ENCODE measurements at places on chromosomes 4 and X.

DNA sequence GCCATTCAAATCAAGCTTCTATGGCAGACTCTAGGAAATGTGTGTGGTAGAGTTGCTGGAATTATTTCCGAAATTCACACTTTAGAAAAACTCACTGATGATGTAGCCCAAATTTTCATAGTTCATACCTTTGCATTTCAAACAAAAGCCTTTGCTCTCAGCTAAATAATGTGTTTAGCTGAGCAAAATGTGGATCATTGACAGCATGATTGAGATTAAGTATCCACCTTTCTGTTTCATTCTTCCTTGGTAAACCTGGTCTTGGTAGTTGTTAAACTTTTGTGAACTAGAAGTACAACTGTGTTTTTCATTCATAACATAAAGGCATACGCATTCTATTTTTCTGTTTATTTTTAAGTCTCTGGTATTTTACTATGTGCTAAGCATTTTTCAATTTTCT lies 7.2 kb downstream of the PCDH7 start:
- DNase-seq = no peak

GRCh38 chr4:40200875-40201801 lies 4.3 kb downstream of the RHOH start:
- no peak for DNase-seq

- peak; percentile 7 for DNase-seq
These were observed 62.8 kb downstream of the PPP1R2C start for GRCh38 chrX:42714981-42715700.

- DNase-seq = no peak
These were observed 17.4 kb upstream of the PDCL2 start for GRCh38 chr4:55609393-55609866.

- no peak for DNase-seq
These were observed 52.4 kb downstream of the DLG3 start for GRCh38 chrX:70497026-70497425.

GRCh38 chr4:2255501-2256155 lies 6.3 kb downstream of the MXD4 start:
- DNase-seq = no peak

GRCh38 chrX:41952102-41952501 lies 28.7 kb upstream of the CASK start:
- no peak for DNase-seq

DNA sequence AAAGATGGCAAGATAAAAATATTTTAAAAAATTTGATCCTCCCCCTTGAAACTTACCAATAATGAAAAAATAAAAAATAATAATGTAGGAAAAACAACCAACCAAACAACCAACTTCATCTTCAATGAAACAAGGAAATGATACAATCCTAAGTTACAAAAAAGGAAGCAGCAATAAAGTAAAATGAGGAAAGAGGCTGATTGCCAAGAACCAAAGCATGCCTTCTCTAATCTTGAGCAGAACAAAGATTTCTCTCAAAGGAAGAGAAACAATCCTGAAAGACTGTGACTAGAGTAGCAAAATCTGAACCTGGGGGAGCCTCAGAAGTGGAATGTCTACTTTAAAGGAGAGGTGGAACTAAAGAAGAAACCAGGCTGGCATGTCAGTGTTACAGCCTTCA lies 10.9 kb upstream of the WDFY3 start:
- DNase-seq = no peak

GRCh38 chr4:2591189-2591588 lies 54.7 kb downstream of the FAM193A start:
- DNase-seq = no peak

DNA sequence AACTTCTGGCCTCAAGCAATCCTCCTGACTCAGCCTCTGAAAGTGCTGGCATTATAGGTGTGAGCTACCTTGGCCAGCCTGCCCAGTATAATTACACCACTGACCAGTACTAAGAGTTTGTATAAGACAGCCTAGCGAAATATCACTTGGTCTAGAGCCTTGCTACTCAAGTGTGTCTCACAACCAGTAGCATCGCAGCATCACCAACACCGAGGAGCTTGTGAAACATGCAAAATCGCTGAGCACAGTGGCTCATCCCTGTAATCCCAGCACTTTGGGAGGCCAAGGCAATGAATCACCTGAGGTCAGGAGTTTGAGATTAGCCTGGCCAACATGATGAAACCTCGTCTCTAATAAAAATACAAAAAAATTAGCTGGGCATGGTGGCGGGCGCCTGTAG lies 102.0 kb upstream of the GATB start:
- no peak for DNase-seq

- no peak for DNase-seq
These were observed 103.7 kb upstream of the BMPR1B start for GRCh38 chr4:94653984-94654609.

DNA sequence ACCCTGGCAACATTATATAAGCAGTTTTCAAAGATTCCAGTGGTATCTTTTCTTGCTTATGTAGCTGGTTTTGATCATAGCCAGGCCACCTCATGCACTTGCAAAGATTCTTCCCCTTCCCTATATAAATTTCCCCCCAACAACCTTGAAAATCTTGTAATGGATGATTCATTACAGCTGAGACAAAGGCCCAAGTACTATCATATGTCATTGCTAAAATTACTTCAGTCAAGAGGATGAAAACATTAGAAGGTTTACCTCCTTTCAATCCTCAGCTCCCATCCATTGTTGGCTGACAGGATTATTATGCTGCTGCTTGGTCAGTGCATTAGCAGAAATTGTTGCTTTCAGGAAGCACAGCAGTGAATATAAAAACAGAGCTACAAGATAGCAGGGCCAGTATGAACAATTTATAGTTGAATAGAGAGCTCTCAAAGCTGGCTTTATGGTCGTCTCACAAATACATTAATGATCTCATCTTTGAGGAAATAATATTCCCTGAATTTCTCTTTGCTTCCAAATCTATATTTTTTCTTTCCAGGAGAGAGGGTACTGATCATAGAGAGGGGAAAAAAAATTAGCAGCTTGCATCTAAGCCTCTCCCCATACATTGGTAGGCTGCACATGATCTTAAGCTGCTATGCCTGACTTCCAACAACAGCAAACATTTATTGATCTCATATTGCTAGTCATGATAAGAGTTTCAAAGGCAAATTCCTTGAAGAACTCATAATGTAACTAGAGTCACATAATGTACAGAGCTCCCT lies 7.7 kb upstream of the ARHGEF38 start:
- no peak for DNase-seq
